Spleen (tissue), 13 donors: ENCODE measurements at places on chromosomes 2 and 18. TPM values are rescaled to one million over a fixed set of nuclear protein-coding genes. Genes with fewer than 3 reads are reported as not detected.

The GNAL gene
- total RNA-seq: 3.3 TPM

The CCDC141 gene
- 10.7 TPM for total RNA-seq

The AQP4 gene
- 0.32 TPM for total RNA-seq

- no peak for DNase-seq
- H3K27me3 ChIP-seq: no peaks in the 10 kb centered on the region
- H3K36me3 ChIP-seq: no peaks in the 10 kb centered on the region
Observed at GRCh38 chr2:121329786-121330185, 44.8 kb upstream of the TFCP2L1 start.

DNA sequence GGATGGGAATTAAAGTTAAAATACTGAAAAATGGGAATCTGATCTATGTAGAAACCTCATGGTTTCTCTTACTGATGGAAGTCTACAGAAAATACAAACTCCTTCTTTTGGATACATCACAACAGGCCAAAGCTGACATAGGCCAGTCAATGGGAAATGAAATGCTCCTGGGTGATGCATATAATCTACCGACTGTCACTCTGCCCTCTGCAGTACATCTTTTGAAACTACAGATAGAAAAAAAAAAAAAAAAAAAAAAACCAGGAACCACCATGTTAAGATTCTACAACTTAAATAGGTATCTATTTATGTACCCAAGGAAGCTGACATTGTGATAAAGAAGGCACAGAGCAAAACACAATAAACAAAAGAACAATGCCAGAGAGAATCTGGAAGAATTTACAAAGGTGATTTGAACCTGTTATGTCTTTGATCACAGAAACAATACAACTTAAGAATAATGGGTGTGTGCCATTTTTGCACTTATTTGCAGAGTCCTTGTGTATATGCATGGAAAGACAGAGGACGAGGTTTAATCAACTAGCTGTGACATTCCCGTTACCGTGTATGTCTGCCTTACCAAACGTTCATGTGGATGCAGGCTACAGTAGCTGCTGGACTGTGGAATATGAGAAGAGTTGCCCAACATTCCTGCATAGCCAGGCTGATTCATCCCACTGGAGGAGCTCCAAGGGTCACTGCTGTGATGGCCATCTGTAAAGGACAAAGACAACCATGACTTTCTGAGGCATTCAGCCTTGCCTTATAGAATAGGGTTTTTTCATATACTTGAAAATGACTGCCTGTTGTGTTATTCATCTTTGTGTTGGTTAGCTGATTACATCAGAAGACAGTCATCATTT lies 312.7 kb downstream of the TCF4 start:
- no peak overlapping the region for H3K27ac ChIP-seq
- H3K27me3 ChIP-seq: no peaks in the 10 kb centered on the region
- H3K36me3 ChIP-seq: peaks cover 33% of the 10 kb centered on the region
- no peak for DNase-seq
- no peak overlapping the region for H3K4me3 ChIP-seq
- H3K4me1 ChIP-seq: peaks cover 3% of the 10 kb centered on the region

- no peak overlapping the region for H3K27ac ChIP-seq
- no peak overlapping the region for H3K4me3 ChIP-seq
- DNase-seq: no peak
- no peaks in the 10 kb centered on the region for H3K4me1 ChIP-seq
- no peaks in the 10 kb centered on the region for H3K36me3 ChIP-seq
Observed at GRCh38 chr2:210399440-210400041, 77.0 kb downstream of the LANCL1 start.

DNA sequence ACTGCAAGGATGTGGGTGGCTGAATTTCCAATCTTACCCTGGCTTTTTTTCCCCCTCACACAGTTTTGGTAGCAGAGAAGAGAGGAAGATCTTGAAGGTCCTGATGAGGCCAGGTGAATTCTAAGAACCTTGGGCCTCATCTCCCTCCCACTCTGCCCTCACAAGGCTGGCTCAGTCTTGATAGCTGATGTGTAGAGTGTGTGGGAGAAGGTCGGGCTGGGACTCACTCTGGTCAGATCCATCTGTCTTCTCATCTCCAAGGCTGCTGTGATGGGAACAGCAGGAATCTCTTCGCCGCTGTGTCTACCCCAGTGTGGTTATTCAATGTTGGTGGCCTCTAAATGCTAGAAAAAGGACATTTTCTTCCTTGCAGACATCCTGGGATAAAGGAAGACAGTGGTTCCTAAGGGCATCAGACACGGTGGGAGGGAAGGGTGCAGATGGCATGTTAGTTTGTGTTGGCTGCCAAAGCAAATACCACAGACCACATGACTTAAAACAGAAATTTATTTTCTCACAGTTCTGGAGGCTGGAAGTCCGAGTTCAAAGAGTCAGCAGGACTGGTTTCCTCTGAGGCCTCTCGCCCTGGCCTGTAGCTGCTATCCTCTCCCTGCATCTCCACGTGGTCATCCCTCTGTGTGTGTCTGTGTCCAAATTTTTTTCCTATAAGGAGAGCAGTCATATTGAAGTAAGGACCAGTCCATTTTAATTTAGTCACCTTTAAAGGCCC lies 37.6 kb upstream of the MGAT4A start:
- no peaks in the 10 kb centered on the region for H3K36me3 ChIP-seq
- peaks cover 62% of the 10 kb centered on the region for H3K4me1 ChIP-seq
- H3K27me3 ChIP-seq: no peaks in the 10 kb centered on the region
- no peak for DNase-seq
- H3K4me3 ChIP-seq: no peak overlapping the region

- DNase-seq: no peak
- no peaks in the 10 kb centered on the region for H3K4me1 ChIP-seq
- no peak overlapping the region for H3K4me3 ChIP-seq
- H3K27ac ChIP-seq: no peak overlapping the region
- no peaks in the 10 kb centered on the region for H3K27me3 ChIP-seq
Observed at GRCh38 chr2:13652531-13653313, 936.0 kb downstream of the TRIB2 start.

- H3K27ac ChIP-seq: no peak overlapping the region
- peaks cover 9% of the 10 kb centered on the region for H3K4me1 ChIP-seq
- H3K36me3 ChIP-seq: no peaks in the 10 kb centered on the region
- DNase-seq: no peak
- no peaks in the 10 kb centered on the region for H3K27me3 ChIP-seq
- no peak overlapping the region for H3K4me3 ChIP-seq
Observed at GRCh38 chr2:234555616-234556249, 58.9 kb upstream of the ARL4C start.

DNA sequence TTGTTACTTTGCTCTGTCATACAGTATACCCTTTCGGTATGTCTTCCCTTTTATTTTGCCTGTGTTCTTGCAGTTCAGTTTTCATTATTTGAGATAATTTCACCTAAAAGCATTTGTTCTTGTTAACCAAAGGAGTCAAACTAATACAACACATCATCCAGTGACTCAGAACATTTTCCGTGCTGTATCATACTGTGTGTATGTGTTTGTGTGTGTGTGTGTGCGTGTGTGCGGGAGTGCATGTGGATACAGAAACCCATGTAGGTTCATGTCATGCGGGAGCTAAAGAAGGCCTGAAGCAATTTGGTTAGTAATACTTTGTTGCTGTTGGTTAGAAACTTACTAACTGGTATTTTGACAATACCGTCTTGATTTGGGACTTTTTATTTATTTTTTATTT lies 60.0 kb downstream of the CEP192 start:
- H3K36me3 ChIP-seq: peaks cover 91% of the 10 kb centered on the region
- H3K27ac ChIP-seq: no peak overlapping the region
- no peaks in the 10 kb centered on the region for H3K4me1 ChIP-seq
- H3K27me3 ChIP-seq: no peaks in the 10 kb centered on the region
- DNase-seq: no peak

- H3K4me1 ChIP-seq: no peaks in the 10 kb centered on the region
- no peak for DNase-seq
- H3K27me3 ChIP-seq: no peaks in the 10 kb centered on the region
- no peak overlapping the region for H3K27ac ChIP-seq
- no peak overlapping the region for H3K4me3 ChIP-seq
Observed at GRCh38 chr18:72999971-73000607, 132.3 kb upstream of the NETO1 start.

DNA sequence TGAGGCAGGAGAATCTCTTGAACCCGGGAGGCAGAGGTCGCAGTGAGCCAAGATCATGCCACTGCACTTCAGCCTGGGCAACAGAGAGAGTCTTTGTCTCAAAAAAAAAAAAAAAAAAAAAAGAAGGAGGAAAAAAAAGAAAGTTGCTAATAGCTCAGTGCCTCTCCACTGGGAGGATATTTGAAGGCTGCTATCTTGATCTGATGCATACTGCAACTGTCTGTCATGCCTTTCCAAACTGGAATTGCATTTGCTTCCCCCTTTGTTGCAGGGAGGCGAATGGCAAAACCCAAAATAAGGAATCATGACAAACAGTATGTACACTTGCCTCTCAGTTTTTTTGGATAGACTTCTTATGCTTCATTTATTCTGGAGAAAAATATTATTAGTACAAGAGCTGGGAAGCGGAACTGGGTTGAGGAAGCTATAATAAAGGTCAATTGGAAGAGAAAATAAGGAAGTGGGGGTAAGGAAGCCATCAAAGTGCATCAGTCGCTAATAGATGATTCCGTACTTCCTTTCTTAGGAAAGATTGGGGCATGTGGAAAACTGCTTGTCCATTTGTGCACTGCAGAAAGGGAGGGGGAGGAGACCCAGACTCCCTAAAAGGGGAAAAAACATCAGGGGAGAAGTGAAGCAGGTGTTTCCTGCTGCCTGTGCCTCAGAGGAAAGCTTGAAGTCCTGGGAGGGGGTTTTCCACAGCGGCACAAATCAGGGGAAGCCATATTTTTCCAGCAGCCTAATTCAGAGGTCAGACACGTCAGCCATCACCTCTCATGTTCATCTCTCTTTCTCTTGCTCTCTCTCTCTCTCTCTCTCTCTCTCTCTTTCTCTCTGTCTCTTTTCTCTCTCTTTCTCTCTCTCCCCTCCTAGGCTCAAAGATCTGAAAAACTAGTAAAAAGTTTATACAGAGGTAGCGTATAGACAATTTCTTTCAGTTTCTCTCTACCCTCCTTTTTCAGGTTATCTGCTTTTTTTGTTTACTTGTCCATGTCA lies 301.4 kb upstream of the TNP1 start:
- no peak overlapping the region for H3K4me3 ChIP-seq
- H3K4me1 ChIP-seq: peaks cover 9% of the 10 kb centered on the region
- no peaks in the 10 kb centered on the region for H3K36me3 ChIP-seq

DNA sequence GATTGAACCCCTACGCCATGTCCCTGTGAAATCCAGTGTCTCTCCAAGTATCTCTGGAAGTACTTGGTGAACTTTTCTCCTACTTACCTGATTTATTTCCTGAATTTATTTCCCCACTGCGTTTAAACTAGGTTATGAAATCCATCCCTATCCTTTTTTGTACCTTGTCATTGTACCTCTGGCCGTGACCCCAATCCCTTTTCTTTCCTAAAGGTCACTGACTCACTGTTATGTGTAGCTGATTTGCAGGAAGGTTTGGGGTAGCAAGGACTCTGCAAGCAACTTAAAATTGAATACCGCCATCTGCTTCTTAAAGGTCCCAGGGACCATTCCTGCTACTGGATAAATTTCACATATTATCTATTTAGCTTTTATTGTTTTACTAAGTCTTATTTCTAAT lies 4.6 kb upstream of the ENOSF1 start:
- H3K27me3 ChIP-seq: peaks cover 3% of the 10 kb centered on the region
- H3K36me3 ChIP-seq: no peaks in the 10 kb centered on the region
- no peak for DNase-seq
- H3K4me3 ChIP-seq: no peak overlapping the region

DNA sequence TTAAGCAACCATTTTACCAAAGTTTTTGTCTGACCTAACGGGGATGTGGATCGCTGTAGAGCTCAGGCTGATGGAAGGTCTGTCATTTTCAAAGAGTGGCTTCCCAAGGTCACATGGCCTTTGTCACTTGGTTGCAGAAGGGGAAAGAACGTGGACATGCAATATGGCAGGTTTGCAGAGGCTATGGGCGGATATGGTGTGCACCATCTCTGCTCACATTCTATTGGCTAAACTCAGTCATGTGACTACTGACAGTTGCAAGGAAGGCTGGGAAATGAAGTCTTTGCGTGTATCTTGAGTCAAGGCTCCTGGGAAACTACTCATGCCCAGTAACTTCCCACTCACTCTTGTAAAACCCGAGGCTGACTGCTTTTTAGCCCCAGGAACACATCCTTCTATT lies 96.8 kb downstream of the ST6GAL2 start:
- no peak overlapping the region for H3K27ac ChIP-seq
- no peaks in the 10 kb centered on the region for H3K27me3 ChIP-seq
- H3K4me1 ChIP-seq: no peaks in the 10 kb centered on the region
- DNase-seq: no peak
- no peak overlapping the region for H3K4me3 ChIP-seq

- H3K27ac ChIP-seq: no peak overlapping the region
- H3K27me3 ChIP-seq: no peaks in the 10 kb centered on the region
- H3K4me1 ChIP-seq: no peaks in the 10 kb centered on the region
- no peaks in the 10 kb centered on the region for H3K36me3 ChIP-seq
- no peak overlapping the region for H3K4me3 ChIP-seq
Observed at GRCh38 chr2:173754165-173754564, 211.0 kb downstream of the SP3 start.

DNA sequence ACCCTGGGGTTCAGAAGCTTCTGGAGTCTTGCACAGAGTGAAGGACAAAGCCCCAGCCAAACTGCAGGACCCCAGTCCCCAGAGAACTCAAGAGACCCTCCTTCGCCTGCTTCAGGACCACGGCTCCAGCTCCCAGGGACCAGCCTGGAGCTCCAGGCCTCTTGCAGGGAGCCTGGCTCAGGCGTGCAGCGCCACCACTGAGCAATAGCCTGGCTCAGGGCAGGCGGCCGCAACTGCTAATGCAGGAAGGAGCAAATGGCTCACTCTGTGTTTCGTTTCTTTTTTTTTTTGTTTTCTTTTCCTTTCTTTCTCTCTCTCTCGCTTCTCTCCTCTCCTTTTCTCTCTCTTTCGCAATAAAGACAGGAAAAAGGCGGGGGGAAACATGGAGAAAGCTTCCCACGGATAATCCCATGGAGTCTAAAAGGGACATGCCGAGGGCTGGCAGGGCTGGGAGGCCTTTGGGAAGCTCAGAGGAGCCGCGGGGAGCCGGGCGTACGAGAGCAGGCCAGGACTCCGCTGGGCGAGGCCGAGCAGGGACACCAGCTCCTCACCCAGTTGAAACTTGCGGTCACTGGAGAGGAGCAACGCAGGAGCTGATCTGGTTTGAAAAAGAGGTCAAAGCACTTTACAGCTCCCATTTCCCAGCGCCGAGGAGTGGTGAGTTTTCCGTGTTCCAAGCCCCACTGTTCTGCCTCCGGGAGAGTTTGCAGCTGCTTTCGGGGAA lies 244.8 kb downstream of the TWIST2 start:
- DNase-seq: no peak
- H3K27ac ChIP-seq: no peak overlapping the region
- H3K4me3 ChIP-seq: no peak overlapping the region
- no peaks in the 10 kb centered on the region for H3K4me1 ChIP-seq
- H3K36me3 ChIP-seq: peaks cover 21% of the 10 kb centered on the region

- peak overlapping the region; percentile 13 for H3K27ac ChIP-seq
- DNase-seq: no peak
- no peaks in the 10 kb centered on the region for H3K36me3 ChIP-seq
- no peaks in the 10 kb centered on the region for H3K27me3 ChIP-seq
- H3K4me3 ChIP-seq: no peak overlapping the region
Observed at GRCh38 chr2:177174486-177174885, 38.1 kb upstream of the HNRNPA3 start.
